ENCODE measurements at places on chromosomes 7 and 10. TPM values are rescaled to one million over a fixed set of nuclear protein-coding genes. Genes with fewer than 3 reads are reported as not detected.

TUBB8 gene
- total RNA-seq = 0.09 TPM

ZNF467 gene
- 12.7 TPM for total RNA-seq

FBXL13 gene
- 0.85 TPM for total RNA-seq

OR2A7 gene
- not detected for total RNA-seq
